ENCODE measurements at places on chromosomes 5 and 9. TPM values are rescaled to one million over a fixed set of nuclear protein-coding genes. Genes with fewer than 3 reads are reported as not detected.

Gene PCDHGA12
- 19.9 TPM for total RNA-seq

- H3K27me3 ChIP-seq = no peaks in the 10 kb centered on the region
- no peak overlapping the region for H3K27ac ChIP-seq
- no peaks in the 10 kb centered on the region for H3K36me3 ChIP-seq
- no peak overlapping the region for H3K4me3 ChIP-seq
- DNase-seq = no peak
Measured at GRCh38 chr5:171770153-171770552, 15.5 kb upstream of the SMIM23 start.

- peaks cover 7% of the 10 kb centered on the region for H3K4me1 ChIP-seq
- no peaks in the 10 kb centered on the region for H3K27me3 ChIP-seq
- no peak overlapping the region for H3K27ac ChIP-seq
- H3K4me3 ChIP-seq = no peak overlapping the region
- DNase-seq = no peak
Measured at GRCh38 chr9:92132501-92132900, 17.3 kb upstream of the SPTLC1 start.

- H3K36me3 ChIP-seq = no peaks in the 10 kb centered on the region
- no peaks in the 10 kb centered on the region for H3K27me3 ChIP-seq
- no peak overlapping the region for H3K4me3 ChIP-seq
- peaks cover 3% of the 10 kb centered on the region for H3K4me1 ChIP-seq
- H3K27ac ChIP-seq = no peak overlapping the region
- no peak for DNase-seq
Measured at GRCh38 chr9:107693625-107694326, 204.2 kb upstream of the KLF4 start.

DNA sequence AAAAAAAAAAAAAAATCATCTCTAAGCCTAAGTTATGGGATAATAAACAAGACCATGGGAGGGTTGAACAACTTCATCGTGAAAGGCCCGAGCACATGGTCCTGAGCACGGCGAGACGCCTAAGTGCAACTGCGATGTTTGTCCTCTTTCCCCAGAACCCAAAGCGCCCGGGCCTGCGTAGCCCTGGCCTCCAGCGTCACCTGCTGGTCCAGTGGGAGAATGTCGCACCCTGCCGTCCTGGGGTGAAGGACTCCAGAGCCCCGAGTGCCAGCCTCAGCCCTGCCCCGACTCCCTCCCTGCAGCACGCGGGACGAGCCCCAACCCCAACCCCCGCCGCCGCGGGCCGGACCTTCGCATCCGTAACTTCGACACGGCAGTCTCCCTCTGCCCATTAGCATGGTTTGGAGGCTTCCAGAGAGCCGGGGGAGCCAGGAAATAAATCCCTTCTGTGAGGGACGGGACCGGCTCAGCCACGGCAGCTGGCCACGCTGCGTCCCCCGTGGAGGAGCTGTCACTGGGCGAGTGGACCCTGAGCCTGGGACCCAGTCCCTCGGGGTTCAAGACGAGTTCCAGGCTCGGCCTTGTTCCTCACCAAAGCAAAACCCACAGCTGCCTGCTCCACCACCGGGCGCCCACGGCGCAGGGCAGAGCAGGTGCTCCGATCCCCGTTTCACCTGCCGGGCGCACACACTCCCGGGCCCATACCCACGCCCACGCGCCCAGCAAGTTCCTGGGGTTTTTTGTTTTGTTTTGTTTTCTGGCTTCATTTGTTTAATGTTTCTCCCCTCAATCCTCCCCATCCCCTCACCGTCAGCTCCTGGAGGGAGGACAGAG, 132.5 kb upstream of the HAND1 start:
- no peak overlapping the region for H3K27ac ChIP-seq
- H3K27me3 ChIP-seq = no peaks in the 10 kb centered on the region
- peaks cover 18% of the 10 kb centered on the region for H3K4me1 ChIP-seq

GRCh38 chr9:134326724-134327601, 708 bp downstream of the RXRA start:
- H3K36me3 ChIP-seq = no peaks in the 10 kb centered on the region
- peak; percentile 89 for DNase-seq
- H3K4me3 ChIP-seq = peak overlapping the region; percentile 85
- peak overlapping the region; percentile 76 for H3K27ac ChIP-seq

DNA sequence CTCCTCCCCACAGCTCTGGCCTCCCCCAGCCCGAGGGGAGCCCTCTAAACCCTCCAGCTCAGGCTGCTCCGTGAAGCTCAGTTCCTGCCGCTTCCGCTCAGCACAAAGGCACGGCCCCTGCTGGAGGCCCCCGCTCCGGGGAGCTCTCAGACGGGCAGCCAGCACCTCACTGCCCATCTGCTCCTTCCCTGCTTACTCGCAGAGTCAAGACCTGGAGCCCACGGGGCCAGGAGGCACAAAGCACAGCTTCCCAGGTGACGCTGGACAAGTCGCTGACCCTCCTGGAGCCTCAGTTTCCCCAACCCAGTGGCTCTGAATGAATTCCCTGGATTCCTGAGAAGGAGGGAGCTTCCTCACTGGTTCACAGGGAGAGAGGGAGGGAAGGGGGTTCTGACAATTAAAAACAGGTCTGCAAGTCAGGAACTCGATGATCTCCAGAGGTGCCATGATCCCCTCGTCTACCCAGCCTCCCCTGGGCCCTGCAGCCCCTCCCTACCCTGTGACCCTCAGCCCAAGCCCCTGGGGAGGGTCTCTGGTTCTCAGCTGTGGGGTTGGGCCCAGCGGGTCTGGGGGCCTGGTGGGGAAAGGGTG, 36.2 kb downstream of the VAV2 start:
- no peaks in the 10 kb centered on the region for H3K36me3 ChIP-seq
- peak overlapping the region; percentile 81 for H3K27ac ChIP-seq
- H3K27me3 ChIP-seq = no peaks in the 10 kb centered on the region
- DNase-seq = no peak
- H3K4me3 ChIP-seq = no peak overlapping the region
- H3K4me1 ChIP-seq = peaks cover 53% of the 10 kb centered on the region

Gene ANKRD31
- total RNA-seq = 0.11 TPM

GRCh38 chr5:751496-751895, 33.0 kb downstream of the ZDHHC11B start:
- no peak overlapping the region for H3K4me3 ChIP-seq
- H3K4me1 ChIP-seq = no peaks in the 10 kb centered on the region
- peak; percentile 34 for DNase-seq
- no peak overlapping the region for H3K27ac ChIP-seq

DNA sequence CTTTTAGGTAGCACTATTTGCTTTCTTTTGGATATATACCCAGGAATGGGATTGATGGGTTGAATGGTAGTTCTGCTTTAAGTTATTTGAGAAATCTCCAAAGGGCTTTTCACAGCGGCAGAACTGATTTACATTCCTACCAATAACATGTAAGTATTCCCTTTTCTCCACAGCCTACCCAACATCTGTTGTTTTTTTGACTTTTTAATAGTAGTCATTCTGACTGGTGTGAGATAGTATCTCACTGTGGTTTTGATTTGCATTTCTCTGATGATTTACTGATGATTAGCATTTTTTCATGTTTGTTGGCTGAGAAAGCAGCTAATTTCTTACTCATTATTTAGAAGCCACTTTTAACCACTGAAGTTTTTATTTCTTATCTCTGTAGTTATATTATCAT, 221.1 kb upstream of the ACTBL2 start:
- H3K27ac ChIP-seq = no peak overlapping the region
- no peaks in the 10 kb centered on the region for H3K4me1 ChIP-seq
- no peak overlapping the region for H3K4me3 ChIP-seq
- no peaks in the 10 kb centered on the region for H3K27me3 ChIP-seq

GRCh38 chr9:38134611-38135237, 65.7 kb upstream of the SHB start:
- no peaks in the 10 kb centered on the region for H3K4me1 ChIP-seq
- no peak for DNase-seq
- no peaks in the 10 kb centered on the region for H3K27me3 ChIP-seq
- no peaks in the 10 kb centered on the region for H3K36me3 ChIP-seq
- no peak overlapping the region for H3K27ac ChIP-seq

Gene ADRA1B
- 9.9 TPM for total RNA-seq

DNA sequence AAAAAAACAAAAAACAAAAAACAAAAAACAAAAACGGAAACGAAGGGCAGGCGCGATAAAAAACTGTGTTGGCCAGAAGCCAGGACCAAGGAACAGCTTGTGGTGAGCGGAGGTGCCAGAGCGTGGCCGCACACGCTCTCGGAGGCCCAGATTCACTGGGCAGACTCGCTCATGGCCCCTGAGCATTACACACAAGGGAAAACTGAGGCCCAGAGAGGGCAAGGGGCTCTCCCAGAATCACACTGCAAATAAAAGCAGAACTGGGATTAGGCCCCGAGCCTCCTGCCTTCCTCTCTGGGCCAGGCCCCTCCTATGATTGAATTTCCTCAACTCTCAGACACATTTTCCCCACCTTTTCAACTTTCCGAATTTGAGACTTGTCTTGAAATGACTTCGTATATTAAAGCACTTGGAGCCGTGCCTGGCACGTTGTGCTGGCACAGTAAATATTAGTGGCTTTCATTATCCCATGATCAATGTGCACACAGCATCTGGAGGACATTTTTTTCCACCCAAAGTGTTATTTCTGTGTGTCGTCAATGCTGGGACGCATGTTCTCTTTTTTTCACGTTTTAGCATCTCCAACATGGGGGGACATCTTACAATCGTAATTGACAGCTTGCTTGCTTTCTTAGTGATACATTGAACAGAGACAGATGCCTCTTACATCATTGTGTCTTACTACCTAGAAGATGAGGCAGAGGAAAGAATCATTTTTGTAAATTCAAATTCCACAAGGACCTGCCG, 7.4 kb downstream of the FIBCD1 start:
- DNase-seq = no peak
- no peaks in the 10 kb centered on the region for H3K36me3 ChIP-seq
- no peaks in the 10 kb centered on the region for H3K27me3 ChIP-seq
- no peak overlapping the region for H3K4me3 ChIP-seq
- H3K27ac ChIP-seq = no peak overlapping the region

Gene PFN3
- not detected for total RNA-seq

DNA sequence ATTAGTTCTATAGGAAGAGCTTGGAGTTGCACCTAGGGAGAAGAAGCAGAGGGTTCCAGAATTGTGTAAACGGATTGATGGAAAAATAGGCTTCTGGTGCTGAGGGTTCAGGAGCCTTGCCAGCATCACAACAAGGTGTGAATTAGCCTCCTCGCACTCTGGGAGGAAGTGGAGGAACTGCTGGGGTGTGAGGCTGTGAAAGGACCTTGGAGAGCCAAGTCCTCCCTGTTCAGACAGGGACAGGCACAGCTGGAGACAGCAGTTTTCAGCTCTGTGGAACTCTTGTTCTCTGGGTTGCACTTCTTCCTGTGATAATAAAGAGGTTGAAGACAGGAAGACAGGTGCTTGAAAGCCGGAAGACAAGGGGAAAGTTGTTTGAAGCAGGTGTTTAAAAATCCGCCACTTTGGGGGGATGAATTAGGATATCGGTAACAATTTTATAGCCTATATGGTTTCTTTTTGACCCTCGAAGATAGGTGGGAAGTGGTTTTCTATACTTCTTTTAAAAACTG, 22.6 kb downstream of the DAPK1 start:
- no peaks in the 10 kb centered on the region for H3K36me3 ChIP-seq
- no peak overlapping the region for H3K27ac ChIP-seq
- DNase-seq = no peak
- H3K27me3 ChIP-seq = no peaks in the 10 kb centered on the region

- no peaks in the 10 kb centered on the region for H3K4me1 ChIP-seq
- no peaks in the 10 kb centered on the region for H3K27me3 ChIP-seq
- no peak for DNase-seq
- H3K36me3 ChIP-seq = no peaks in the 10 kb centered on the region
- no peak overlapping the region for H3K4me3 ChIP-seq
Measured at GRCh38 chr9:110440172-110440571, 102.5 kb upstream of the TXNDC8 start.
